Activated CD4-positive, alpha-beta T cell treated with anti-CD3 and anti-CD28 coated beads for 4 hours (primary cell): ENCODE measurements at places on chromosomes 2 and 18.

GRCh38 chr2:12177455-12178288, 431.2 kb downstream of the LPIN1 start:
- no peak for DNase-seq

DNA sequence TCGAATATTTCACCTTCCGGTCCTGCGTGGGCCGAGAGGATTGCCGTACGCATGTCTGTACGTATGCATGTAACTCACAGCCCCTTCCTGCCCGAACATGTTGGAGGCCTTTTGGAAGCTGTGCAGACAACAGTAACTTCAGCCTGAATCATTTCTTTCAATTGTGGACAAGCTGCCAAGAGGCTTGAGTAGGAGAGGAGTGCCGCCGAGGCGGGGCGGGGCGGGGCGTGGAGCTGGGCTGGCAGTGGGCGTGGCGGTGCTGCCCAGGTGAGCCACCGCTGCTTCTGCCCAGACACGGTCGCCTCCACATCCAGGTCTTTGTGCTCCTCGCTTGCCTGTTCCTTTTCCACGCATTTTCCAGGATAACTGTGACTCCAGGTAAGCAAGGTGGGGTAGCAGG, at the start of gene SERPINB5:
TSS of gene SERPINB5 (plus strand) at position 291 of the 400 bp plus-strand sequence. CDS start 7,471 bp downstream, outside the sequence.
- no peak for DNase-seq

DNA sequence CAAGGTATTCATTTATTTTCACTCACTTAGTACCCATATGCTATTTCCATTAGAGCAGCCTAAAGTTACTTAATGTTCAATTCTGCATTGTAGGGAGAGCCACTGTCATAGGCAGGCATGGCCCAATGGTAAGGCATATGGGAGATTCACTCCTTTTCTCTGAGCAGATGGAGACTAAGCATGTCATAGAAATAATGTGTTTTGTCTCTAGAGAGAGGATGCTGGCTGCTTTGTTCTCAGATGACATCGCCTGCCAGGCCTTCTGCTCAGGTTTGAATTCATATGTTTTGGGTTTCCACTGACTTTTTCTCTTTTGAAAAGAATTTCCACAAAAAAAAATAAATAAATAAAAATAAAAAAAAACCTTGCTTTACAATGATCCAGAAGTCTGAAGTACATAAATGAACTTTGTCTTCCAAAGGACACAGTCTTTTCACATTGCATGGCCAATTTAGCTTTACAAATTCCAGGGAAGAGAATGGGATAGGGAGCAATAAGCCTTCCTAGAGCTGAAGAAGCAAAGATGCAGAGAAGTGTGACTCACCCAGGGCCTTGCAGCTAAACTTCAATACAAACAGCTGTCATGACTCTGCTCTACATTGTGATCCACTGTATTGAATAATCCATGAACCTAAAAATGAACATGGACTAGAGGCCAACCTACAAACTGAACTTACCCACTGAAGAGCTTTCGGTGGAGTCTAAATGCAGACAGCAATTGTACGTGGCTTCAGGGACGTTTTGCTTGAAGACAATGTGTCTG, 422.5 kb downstream of the CMPK2 start:
- DNase-seq, result no peak

DNA sequence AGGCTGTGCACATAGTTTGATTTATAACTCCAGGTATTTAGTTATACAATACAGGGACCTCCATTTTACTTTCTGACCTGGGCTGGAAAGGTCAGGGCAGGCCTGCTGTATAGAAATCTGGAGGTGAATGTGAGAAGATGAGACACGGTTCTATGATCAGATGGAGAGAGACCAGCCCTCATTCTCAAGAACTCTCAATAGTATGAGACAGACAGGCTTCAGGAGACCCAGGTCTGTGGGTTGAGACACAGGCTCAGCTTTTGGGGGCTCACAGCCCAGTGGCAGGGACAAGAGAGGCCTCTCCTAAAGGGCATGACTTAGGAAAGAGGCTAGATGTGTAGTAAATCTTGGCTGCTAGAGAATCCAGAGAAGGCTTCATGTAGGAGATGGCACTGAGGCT, 719 bp upstream of the ATP6V1B1 start:
- DNase-seq, result no peak

- DNase-seq, result no peak
Measured at GRCh38 chr18:26717123-26717719, 148.3 kb downstream of the AQP4 start.

GRCh38 chr2:138507267-138507666, 5.7 kb downstream of the SPOPL start:
- no peak for DNase-seq

DNA sequence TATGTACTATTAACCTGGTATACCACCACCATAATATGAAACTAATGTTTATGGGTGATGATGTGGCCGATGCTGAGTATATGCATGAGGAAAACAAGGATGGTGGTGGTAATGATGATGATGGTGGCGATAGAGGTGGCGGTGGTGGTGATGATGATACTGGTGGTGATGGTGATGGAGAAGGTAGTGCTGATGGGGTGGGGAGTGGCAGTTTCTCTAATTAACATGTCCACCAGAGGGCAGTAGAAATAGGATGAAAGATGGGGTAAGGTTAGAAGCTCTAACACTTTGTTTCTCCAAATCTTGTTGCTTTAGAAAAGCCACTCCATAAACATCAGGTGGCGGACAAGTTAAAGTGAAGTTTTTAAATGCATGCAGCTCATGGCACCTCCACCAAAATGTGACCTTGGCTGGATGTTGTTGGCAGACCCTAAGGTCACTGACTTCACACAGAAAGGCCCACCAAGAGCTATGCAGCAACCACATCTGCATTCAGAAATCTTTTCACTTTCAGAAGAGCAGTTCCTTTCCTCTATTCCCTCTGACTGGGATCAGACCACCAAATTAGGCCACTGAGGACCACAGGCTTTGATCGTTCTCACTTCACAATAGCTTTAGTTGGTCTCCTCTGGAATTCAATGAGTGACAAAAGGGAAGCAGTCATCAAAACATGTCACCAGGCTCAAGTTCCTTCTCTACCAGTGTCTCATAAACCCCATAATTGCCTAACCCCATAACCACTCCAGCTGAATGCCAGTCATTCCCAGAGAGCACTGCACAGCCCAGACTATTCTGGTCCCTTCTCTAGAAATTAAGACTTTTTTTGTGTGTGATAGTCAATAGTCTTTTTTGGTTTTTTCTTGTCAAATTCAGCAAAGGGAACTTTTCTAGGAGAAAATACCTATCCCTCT, 7.5 kb upstream of the BCL11A start:
- no peak for DNase-seq

DNA sequence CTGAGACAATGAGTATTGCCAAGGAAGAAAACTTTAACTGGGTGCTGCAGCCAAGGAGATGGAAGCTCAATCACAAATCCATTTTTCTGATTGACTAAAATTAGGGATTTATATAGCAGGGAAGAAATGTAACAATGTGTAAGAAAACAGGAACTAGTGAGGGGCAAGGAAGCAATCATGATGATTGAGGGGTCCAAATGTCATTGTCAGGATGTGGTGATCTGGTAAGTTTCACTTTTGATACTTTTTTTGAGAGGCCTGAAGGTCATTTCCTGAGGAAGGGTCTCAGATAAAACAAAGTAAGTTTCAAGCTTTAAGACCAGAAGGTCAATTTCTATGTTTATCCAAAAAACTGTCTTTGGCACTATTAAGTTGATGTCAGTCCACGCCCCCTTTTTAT, 12.0 kb upstream of the GCC2 start:
- DNase-seq, result no peak

GRCh38 chr2:186554850-186555671, 34.8 kb upstream of the ITGAV start:
- DNase-seq, result no peak

GRCh38 chr18:13266218-13267100, 47.9 kb downstream of the LDLRAD4 start:
- no peak for DNase-seq

DNA sequence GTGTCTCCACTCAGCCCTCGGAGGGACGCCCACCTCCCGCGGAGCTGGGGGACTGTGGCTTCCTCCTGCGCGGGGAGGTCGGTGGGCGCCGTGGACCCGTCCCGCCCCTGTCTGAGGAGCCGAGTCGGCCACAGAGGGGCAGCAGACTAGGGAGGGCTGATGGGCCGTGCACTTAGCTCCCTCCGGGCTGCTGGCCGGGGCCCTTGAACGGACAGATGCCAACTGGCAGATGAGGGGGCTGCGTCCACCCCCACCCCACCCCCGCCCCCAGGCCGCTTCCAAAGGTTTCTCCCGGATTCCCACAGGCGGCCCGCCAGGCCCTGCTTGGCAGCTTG, 10.4 kb upstream of the UBE2F start:
- DNase-seq, result no peak
